LNCaP clone FGC (cell line): ENCODE measurements at places on chromosomes 3 and 15.

- no peak for DNase-seq
Observed at GRCh38 chr3:65582012-65582717, 456.6 kb downstream of the MAGI1 start.

- peak; percentile 70 for DNase-seq
Observed at GRCh38 chr3:128282380-128283196, 129.3 kb downstream of the EEFSEC start.

DNA sequence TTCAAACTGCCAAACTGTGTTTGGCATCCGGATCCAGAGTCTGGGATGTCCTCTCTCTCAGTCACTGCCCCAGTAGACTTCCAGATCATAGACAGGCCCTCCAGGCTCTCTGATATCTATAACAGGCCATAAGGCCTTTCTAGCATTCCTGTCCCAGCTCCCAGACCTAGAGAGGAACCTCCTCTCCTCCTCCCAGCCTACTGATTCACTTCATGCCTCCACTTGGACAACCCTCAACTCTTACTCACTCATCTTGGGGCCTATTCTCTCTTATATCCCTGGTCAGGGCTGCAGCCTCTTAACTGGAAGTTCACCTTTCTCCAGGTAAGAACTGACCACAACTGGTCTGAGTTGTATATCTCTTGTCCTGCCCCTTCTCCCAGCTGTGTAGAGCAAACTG is 253.7 kb upstream of the TRIM42 start:
- no peak for DNase-seq

DNA sequence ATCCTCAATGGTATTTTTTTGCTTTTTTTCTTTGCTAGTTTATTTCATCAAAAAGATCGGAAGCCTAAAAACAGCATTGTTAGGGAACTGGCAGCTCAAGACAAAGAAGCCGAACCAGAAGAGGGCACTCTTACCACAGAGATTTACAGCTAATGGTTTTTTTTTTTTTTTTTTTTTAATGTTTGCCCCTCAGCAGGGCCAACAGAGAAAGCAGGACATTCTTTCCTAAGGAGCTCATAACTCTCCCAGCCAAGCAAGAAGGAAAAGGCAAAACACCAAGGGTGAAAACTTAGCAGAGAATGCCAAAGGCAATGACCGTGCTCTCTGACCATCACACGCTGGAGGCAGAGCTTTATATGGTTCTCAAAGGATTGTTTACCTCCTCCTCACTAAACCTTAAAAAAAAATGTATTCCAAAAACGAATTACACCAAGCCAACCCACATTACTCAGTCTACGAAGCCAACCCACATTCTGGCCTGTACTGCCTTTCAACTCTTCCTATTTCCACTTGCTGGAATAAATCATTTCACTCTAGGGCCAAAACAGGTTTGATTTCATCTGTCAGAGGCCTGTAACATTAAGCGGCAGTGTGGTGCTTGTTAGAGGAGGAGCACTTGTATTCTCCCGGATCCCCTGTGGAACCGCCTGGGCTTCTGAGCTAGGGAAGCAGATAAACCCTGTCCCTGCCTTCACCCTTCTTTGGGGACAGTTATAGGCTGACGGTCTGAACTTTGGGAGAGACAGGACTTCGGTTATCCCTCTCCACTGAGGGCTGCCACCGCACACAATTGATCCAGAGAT is 35.6 kb upstream of the GYG1 start:
- DNase-seq: peak; percentile 67

DNA sequence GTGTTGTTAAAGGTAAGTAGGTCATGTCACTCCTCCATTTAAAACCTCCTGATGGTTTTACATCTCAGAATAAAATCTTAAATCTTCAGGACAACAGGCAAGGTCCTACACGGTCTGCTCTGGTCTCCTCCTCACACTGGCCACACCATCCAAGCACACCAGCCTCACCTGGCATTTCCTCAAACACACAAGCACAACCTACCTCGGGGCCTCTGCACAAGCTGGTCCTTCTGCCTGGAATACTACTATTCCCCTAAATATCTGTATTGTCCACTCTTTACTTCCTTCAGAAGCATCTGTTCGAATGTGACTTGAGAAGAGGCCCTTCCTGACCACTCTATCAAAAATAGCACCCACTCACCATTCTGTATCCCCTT is 1.8 kb downstream of the GORASP1 start:
- DNase-seq: no peak

GRCh38 chr3:195805181-195805580 is 6.5 kb downstream of the MUC4 start:
- DNase-seq: no peak

DNA sequence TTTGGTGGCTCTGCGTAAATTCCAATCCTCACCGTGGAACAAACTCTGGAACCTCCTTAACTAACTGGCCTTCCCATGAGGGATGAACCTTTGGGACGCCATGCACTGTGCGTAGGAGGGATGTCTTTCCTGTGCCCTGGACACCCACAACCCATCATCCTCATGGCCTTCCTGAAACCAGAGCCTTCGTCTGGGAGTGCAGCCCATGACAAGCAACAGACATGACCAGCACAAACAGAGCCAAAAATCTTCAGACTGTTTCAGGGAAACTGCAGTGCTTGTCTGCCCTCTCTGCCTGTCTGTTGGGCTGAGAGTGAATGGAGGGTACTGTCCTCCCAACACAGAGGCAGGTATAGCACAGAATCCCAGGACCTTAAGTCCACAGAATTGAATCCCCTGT is 61.1 kb upstream of the BOC start:
- no peak for DNase-seq

- DNase-seq: no peak
Observed at GRCh38 chr3:186663361-186664118, 2.3 kb upstream of the HRG start.

- DNase-seq: no peak
Observed at GRCh38 chr3:49028673-49029562, at the start of gene IMPDH2. TSS of gene IMPDH2 (minus strand) at chr3:49029398. CDS start at chr3:49029350, 48 bp downstream.

GRCh38 chr3:172029425-172030098 is 9.8 kb upstream of the FNDC3B start:
- DNase-seq: no peak

DNA sequence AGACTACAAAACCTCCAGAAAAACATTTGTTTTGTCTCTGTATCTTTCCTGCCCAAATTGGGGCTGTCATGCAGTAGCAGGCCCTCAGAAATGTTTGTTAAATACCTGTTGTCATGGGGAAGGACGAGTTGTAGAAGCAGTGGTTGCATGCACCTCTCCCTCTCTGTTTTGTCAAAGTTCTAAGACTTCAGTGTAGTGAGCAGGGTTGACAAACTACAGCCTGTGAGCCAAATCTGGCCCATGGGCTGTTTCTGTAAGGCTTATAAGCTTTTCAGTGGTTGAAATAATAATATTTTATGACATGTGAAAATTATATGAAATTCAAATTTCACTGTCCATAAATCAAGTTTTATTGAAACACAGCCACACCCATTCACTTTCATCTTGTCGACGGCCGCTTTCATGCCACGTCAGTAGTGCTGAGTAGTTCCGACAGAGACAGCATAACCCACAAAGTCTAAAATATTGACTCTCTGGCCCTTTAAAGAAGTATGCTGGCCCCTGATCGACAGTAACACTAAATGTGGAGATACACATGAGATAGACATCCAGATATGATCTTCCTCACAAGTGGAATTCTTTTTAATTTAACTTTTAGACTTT is 102.9 kb downstream of the PDZRN3 start:
- DNase-seq: no peak
